ENCODE measurements at places on chromosomes 3 and 15. TPM values are rescaled to one million over a fixed set of nuclear protein-coding genes. Genes with fewer than 3 reads are reported as not detected.
A peak's percentile ranks its signal among the peaks of the same experiment; 100 is the strongest.

DNA sequence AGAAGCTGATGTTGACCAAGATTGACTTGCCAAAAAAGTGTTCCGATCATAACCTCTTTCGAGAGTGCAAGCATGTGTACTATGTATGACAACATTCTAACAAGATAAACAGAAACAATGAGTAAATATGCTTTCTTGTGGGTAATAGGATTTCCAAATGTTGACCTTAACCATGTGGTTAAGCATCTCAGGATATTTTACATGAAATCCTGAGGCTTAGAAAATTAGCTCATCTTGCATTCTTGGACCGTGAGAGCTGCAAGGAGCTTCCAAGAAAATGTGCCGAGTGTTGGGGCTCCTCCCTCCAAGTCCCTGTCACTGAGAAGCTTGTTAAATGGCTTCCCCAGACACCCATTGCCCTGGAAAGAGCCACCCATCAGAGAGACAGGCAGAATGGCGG is 50.1 kb downstream of the C3orf20 start:
- DNase-seq: no peak
- H3K4me1 ChIP-seq: peaks cover 9% of the 10 kb centered on the region
- peaks cover 5% of the 10 kb centered on the region for H3K27me3 ChIP-seq
- H3K36me3 ChIP-seq: peaks cover 7% of the 10 kb centered on the region
- no peak overlapping the region for H3K27ac ChIP-seq

GRCh38 chr3:116280130-116280740 is 165.1 kb downstream of the LSAMP start:
- DNase-seq: no peak
- H3K27me3 ChIP-seq: no peaks in the 10 kb centered on the region
- H3K4me1 ChIP-seq: no peaks in the 10 kb centered on the region
- no peaks in the 10 kb centered on the region for H3K36me3 ChIP-seq
- H3K27ac ChIP-seq: no peak overlapping the region
- no peak overlapping the region for H3K4me3 ChIP-seq

Gene PATL2
- polyA plus RNA-seq: 21.3 TPM

DNA sequence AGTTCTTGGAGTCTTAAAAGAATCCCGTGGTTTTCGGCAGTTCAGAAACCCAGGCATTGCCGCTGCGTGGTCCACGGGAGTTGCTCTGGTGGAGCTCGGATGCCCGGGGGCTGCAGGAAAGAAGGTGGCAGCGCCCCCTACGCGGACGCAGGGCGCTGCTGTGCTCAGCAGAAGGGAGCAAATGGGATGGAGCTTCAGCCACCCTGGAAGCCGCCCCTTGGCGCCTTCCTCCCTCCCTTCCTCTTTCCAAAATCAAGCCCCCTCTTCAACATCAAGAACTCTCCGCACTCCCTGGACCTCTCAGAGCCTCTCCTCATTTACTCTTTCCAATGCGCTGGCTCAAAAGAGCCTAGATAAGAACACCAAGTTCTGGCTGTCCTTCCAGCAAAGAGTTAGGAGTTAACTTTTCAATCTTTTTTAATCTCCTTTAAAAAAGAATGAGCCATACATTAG is 880 bp upstream of the CHRNA7 start:
- H3K27ac ChIP-seq: no peak overlapping the region
- H3K4me3 ChIP-seq: peak overlapping the region; percentile 75
- peaks cover 8% of the 10 kb centered on the region for H3K4me1 ChIP-seq
- peaks cover 65% of the 10 kb centered on the region for H3K27me3 ChIP-seq
- no peaks in the 10 kb centered on the region for H3K36me3 ChIP-seq

Data from naive B cell (primary cell).